ENCODE measurements at places on chromosomes 16 and 17.

- DNase-seq, result no peak
Measured at GRCh38 chr17:82356845-82357355, 2.1 kb upstream of the TEX19 start.

GRCh38 chr17:40443196-40443987, at the start of gene IGFBP4:
IGFBP4 (plus strand) TSS chr17:40443450; CDS start chr17:40443736, 286 bp downstream.
- peak; percentile 79 for DNase-seq

DNA sequence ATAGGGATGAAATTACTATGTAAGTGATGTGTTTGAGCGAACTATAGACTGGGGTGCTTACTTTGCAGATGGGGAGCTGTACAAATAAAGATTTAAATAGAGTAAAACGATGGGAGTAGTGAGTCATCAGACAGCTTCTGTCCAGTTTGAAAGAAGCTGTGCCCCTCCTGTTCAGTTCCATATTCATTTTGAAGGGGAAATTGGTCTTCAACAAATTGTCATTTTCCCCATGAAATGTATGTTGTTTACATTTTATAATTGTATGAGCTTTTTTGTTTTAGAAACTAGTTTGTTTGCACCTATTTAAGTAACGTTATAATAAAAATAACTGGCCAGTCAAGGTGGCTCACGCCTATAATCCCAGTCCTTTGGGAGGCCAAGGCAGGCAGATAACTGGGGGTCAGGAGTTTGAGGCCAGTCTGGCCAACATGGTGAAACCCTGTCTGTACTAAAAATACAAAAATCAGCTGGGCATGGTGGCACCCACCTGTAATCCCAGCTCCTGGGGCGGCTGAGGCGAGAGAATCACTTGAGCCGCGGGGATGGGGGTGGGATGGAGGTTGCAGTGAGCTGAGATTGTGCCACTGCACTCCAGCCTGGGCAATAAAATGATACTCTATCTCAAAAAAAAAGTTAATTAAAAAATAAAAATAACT, 20.2 kb downstream of the SEC14L1 start:
- no peak for DNase-seq

DNA sequence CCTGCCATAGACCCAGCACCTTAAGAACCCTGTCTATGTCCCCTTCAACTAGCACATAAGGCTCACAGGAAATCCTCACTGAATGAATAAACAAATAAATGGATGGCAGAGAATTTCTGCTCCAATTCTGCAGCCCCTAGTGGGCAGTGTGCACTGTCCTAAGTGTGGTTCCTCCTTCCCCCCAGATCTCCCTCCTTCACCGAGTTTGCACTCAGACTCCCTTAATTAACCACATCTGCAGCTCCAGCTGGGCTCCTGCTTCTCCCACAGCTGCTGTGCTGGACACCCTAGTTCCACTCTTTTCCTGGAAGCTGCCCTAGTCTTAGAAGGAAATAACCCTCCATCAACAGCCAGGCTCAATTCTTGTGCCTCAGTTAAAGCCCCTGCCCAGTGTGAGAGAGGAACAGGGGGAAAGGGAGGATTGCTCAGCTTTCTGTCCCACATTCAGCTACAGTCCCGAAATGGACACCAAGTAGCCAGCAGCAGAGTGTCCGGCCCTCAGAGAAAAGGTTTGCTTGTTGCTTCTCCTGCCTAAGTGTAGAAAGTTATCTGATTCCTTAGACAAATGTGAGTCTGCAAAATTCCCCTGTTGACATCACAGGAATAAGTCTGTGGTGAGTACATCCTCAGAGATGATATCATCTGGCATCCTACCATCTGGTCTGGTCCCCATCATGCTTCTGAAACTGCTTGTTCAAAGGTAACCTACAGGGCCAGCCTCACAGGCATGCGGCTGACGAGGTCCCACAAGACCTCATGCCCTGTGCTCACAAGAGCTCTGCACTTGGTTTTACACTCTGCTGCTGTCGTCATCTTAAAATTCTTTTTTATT, 12.3 kb downstream of the LRRC3C start:
- no peak for DNase-seq

Measured in cerebellum (tissue), 4 donors.